Hematopoietic multipotent progenitor cell treated with erythropoietin and hydrocortisone succinate and interleukin-3 and kit ligand, for 17 days (in vitro differentiated cells): ENCODE measurements at places on chromosomes 6 and 20.

- no peak for DNase-seq
These were observed 43.8 kb downstream of the ARFGEF2 start for GRCh38 chr20:48965189-48965910.

DNA sequence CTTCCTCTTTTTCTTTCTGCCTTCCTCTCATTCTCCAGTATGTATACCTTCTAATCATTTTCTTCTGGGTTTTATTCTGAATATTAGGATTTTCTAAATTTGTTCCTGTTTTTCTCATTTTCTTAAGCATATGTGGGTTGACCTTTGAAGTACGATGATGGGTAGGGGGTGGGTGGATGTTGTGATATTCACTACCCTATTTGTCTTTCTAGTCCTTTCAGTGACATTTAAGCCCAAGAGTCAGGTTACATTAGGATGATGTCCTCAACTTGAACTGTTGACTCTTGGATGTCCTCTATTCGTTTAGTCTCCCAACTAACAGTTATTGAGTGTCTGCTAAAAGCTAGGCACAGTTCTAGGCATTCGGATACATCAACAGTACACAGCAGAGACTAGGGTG, 7.3 kb downstream of the ABT1 start:
- no peak for DNase-seq

- DNase-seq = no peak
These were observed 237.5 kb upstream of the TAB2 start for GRCh38 chr6:149079911-149080491.

- no peak for DNase-seq
These were observed 456.4 kb downstream of the COL12A1 start for GRCh38 chr6:74749211-74750147.

DNA sequence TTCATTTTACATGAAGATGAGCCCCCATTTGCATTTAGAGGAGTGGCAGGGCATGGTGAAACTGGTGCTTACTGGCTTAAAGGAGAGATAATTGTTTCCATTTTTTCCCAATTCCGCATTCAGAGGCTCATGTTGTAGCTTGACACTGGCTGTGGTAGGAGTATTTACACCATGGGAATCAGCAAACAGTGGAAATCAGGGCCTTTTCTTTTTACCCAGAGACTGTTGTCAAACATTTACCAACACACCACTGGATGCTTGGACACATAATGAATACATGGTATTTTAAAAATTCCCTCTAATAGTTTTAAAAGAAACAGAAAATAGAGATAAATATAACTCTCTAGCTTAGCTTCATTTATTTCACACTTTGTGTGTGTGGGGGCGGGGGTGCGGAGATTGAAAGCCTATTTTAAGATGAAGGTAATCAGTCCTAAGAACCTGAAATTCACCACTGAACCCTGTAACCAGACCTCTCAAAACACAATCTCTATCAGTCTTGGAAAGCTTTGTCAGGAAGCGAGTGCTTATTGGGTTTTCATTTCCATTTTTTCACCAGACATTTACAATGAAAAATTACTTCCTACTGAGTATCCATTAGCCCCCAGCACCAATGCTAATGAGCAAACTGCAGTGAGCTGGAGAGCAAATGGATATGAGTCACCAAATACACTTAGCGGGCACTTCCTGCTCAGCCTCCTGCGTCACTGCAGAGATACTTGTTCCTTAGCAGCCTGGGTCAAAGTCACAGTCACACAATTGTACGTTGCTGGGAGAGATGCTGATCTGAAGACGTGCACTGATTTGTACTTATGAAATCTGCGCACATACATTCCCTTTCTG, 532.0 kb downstream of the BCKDHB start:
- DNase-seq = no peak

- DNase-seq = no peak
These were observed 21.3 kb downstream of the NHSL1 start for GRCh38 chr6:138477913-138478539.

DNA sequence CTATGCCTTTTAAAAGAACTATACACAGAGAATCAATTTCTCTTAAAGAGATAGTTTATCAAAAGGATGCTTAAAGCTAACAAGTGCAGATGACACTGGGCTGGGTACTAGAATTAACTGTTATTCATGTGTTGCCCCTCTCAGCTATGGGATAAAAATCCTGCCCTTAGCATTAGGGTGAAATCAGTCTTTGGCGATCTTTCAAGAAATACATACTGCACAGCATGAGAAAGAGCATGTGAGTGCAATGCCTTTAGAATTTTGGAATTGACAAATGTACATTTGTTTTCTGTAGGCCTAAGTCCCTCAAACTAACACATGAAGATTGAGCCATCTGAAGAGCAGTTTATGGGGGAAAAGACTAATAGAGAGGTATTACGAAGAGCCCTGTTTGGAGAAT, 115.4 kb downstream of the ZFP64 start:
- DNase-seq = no peak

- no peak for DNase-seq
These were observed 424.8 kb downstream of the QKI start for GRCh38 chr6:163839296-163839695.

GRCh38 chr6:108574457-108575141, 13.9 kb downstream of the FOXO3 start:
- peak; percentile 87 for DNase-seq

DNA sequence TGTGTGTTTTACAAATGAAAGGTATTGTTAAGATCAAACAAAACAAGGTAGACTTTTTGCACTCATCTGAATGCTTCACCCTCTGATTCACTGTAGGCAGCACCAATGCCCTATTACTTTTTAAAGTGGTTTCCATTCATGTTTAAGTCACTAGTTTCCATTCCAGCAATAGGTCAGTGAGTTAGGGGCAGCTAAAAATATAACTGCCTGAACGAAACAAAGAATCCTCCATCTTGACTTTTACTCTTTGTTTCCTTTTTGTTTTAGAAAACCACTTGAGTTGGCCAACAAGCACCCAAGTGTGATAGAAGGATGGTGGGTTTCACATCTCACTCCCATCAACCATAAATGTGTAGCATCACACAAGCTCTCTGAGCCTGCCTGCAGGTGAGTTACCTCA, 25.5 kb downstream of the CLIC5 start:
- DNase-seq = no peak
